ENCODE measurements at places on chromosomes 12 and 14. TPM values are rescaled to one million over a fixed set of nuclear protein-coding genes. Genes with fewer than 3 reads are reported as not detected.
A peak's percentile ranks its signal among the peaks of the same experiment; 100 is the strongest.

PRB2 gene
- not detected for total RNA-seq

KRT79 gene
- not detected for total RNA-seq

DNA sequence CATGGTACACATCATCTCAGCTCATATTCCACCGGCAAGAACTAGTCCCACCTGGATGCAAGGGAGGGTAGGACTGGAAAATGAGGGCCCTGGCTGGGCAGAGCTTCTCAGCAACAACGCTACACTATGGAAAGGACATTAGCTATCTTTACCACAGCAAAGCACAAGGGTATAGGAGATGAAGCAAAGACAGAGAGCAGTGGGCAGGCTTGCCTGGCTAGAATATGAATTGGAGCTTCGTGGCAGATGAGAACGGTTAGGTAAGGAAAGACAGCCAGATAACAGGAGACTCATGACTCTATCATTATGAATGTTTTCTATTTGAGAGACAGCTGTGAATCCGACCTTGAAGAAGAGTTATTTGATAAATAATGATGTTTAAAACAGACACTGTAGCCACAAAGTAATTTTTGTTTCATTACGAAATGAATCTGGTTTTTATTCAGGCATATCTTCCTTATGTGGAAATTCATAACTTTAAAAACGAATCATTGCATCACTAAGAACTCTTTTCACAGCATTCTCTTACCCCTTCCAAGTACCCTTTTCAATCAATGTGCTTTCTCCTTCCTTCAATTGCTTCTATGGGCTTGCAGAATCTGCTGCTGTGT, 59.1 kb upstream of the PCED1B start:
- H3K27me3 ChIP-seq: peaks cover 23% of the 10 kb centered on the region
- H3K27ac ChIP-seq: no peak overlapping the region
- peaks cover 6% of the 10 kb centered on the region for H3K4me1 ChIP-seq
- H3K36me3 ChIP-seq: no peaks in the 10 kb centered on the region
- no peak for DNase-seq
- H3K4me3 ChIP-seq: no peak overlapping the region

DNA sequence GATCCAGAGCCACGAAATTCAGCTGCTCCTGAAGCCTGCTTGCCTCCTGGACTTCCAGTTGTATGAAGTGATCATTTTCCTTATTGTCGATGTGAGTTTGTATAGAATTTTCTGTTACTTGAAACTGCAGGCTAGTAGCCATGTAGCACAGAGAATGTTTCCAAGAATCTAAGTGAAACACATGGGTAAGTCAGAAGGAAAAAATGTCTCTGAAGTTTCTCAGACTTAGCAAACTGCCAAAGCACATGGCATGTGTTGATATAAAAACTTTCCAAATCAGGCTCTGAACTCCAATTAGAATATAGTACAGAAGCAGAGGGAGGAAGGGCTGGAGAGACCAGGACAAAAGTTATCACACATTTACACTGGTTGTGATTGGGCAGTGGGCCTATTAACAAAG, 9.8 kb upstream of the PCNX1 start:
- H3K36me3 ChIP-seq: peaks cover 5% of the 10 kb centered on the region
- H3K4me3 ChIP-seq: no peak overlapping the region
- H3K4me1 ChIP-seq: peaks cover 59% of the 10 kb centered on the region
- H3K27me3 ChIP-seq: peaks cover 31% of the 10 kb centered on the region

GRCh38 chr14:89912667-89913211, 41.8 kb downstream of the EFCAB11 start:
- H3K27me3 ChIP-seq: peaks cover 7% of the 10 kb centered on the region
- H3K27ac ChIP-seq: no peak overlapping the region
- DNase-seq: no peak
- H3K4me1 ChIP-seq: peaks cover 2% of the 10 kb centered on the region
- H3K4me3 ChIP-seq: no peak overlapping the region

DNA sequence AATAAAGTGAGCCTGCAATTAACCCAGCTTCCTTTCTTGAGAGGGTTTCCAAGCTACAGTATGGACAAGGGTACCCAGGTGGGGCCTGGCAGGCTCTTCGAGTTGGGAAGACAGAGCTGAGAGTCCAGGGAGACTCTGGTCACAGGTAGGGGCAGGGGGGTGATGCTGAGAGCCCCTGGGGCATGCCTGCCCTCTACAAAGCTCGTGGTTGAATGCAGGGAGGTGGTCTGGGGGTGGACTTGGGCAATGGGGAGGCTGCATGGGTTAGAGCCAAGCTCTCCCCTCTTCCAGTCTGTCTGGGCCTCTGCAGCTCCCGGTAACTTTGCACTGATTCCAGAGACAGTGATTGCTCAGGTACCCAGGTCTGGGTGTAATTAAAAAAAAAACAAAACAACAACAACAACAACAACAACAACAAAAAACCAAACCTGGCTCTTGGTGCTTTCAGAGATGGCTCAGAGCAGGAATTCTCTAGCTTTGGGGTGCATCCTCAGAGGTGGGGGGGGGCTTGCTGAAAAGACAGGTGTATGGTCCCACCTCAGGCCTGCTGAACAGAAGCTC, 30.8 kb upstream of the PPP2R5C start:
- peak overlapping the region; percentile 70 for H3K4me3 ChIP-seq
- H3K36me3 ChIP-seq: peaks cover 15% of the 10 kb centered on the region
- H3K27ac ChIP-seq: peak overlapping the region; percentile 96
- DNase-seq: no peak
- peaks cover 50% of the 10 kb centered on the region for H3K4me1 ChIP-seq
- H3K27me3 ChIP-seq: no peaks in the 10 kb centered on the region

- H3K4me3 ChIP-seq: peak overlapping the region; percentile 82
- H3K36me3 ChIP-seq: peaks cover 2% of the 10 kb centered on the region
- peaks cover 21% of the 10 kb centered on the region for H3K4me1 ChIP-seq
- peaks cover 4% of the 10 kb centered on the region for H3K27me3 ChIP-seq
- peak overlapping the region; percentile 40 for H3K27ac ChIP-seq
Observed at GRCh38 chr14:88791629-88792472, 902 bp downstream of the EML5 start.

GRCh38 chr12:57213763-57214397, 2.7 kb upstream of the NXPH4 start:
- H3K36me3 ChIP-seq: no peaks in the 10 kb centered on the region
- no peak for DNase-seq
- peaks cover 48% of the 10 kb centered on the region for H3K27me3 ChIP-seq
